ENCODE measurements at places on chromosomes 3 and 15.
A peak's percentile ranks its signal among the peaks of the same experiment; 100 is the strongest.

DNA sequence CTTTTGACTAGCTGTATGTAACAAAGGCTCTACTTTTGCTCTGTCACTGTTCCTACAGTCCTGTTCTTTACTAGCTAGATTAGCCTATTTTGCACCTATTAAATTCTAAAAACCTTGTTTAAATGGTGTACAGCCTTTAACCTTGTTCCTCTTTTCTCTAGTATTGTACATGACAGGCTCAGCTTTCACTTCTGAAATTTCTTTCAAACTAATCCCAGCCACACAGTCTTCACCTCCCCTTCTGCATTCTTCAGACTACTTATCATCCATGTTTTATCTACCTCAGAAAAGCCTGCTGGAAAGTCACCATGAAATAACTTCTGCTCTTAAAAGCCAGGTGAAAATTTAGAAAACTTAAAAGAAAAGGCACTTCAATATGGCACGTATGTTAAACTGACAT is 122.4 kb downstream of the NECTIN3 start:
- DNase-seq = no peak

GRCh38 chr3:196670339-196670738 is 30.8 kb downstream of the NRROS start:
- peak; percentile 76 for DNase-seq

DNA sequence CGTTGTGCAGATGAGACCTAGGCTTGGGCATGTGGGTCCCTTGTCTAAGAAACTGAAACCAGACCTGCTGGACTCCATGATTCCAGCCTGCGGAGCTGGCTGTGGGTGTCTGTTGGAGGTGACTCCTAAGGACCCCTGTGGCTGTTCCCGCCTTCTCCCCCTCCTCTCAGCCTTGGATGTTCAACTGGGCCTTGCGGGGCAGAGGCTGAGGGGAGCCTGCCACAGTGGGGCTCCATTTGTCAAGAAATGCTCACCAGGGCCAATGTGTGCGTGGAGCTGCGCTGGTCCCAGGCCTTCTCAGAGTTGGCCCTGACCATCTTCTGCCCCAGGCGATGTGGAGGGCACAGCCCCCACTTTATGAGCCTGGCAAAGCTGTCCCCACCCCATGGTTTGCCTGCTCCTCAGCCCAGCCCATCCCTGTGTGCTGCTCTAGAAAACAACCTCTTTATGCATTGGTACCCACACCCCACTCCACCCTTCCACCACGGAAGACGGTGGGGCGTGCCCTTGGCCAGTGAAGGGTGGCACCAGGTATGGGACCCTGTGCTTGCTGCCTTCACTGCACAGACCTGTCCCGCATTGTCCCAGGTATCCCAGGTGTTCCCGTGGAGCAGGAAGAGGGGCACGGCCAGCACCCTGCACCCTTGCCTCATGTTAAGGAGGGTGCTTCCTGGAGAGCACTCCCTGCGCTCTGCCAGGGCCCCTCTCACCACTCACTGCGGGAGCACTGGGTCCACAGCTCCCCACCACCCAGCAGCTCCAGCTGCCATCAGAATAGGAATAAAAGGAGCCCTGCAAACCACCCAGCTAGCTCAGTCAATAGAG is 7.9 kb downstream of the MESP2 start:
- DNase-seq = no peak

- peak; percentile 0 for DNase-seq
These were observed 1.3 kb downstream of the GOLGA8A start for GRCh38 chr15:34436126-34436955.

- no peak for DNase-seq
These were observed 8.8 kb downstream of the SYNM start for GRCh38 chr15:99113547-99114271.

DNA sequence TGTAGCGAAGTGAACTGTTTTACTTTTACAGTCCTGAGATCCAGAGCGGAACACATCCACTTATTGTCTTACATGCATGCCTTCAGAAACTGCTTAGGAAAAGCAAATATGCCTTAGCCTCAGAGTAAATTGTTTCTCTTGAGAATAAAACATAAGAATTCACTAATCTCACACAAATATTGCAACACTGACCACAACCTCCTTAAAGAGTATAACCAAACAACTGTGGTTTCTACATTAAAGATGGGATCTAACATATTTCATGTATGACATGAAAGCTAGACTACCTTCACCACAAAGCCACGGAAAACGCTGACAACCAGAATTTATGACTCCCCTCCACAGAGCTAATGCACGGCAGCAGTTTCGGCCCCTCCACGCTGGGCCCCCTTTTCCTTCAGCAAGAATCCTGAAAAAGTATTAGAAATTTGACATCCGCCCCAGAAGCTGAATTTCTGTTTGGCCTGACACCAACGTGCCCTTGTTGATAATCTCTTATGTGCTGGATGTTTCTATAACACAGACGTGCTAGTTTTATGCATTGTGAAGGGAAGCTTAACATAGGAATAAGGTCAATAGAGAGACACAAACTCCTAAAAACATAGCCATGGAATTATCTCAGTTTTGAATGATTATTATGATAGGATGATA is 84.6 kb downstream of the GREM1 start:
- no peak for DNase-seq

DNA sequence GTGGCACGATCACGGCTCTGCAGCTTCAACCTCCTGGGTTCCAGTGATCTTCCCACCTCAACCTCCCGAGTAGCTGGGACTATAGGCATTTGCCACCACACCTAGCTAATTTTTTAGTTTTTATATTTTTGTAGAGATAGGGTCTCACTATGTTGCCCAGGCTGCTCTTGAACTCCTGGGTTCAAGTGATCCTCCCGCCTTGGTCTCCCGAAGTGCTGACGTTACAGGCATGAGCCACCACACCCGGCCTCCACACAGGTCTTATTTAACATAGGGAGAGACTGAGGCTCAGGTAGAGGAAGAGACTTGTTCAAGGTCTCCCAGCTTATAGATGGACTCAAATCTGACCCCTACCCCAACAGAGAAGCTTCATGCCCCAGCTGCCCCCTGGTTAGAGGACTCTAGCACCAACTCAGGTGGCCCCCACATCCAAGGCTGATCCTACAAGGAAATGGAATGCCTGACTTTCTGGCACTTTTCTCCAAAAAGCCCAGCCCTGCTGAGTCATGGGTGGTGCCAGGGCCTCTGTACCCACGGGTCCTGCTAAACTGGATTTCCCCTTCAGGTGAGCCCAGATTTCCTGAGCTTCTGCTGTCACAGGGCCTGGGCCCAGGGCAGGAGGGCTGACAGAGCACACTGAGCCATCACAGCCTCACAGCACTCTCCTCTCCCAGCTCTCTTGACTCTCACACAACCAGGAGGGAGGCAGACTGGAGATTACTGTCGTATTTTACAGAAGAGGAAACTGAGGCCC is 5.6 kb downstream of the TMEM40 start:
- no peak for DNase-seq

DNA sequence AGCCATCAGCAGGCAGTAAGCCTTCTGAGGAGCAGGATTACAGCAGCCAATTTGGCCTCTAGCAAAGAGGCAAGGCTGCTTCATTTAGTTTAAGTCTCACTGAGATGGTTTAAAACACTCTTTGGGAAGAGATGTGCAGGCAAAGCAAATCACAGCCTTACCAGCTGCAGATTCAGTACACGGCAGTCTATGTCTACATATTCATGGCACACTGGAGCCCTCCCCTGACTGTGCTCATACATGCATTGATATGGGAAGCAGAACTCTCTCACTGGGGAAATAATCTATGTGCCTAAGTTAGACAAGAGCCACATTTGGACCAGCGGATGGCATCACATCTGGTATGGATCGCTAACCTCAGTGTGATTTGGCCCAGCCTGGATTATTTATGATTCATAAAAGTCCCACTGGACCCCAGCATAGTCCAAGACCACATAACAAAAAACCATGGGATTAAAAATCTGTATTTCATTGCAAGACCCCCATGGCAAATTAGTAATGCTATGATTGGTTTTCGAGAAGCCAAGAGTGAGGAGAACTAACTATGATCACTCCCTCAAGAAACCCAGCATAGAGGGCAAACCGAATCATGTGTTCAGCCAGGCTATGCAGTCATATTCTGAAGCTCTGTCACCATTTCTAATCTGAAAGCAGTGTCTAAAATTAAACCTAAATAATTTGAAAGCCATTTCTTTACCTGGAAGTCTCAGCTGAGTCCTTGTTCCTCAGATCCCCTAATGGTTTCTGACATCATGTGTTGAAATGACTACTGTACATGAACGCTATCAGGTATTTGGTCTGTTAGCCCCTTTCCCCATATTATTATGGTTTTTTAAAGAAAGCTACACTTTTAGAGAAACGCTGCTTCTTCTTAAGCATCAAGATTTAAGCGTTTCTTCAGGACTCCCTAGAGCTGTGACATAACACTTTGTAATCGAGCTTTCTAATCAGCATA is 1.2 kb downstream of the PRICKLE2 start:
- no peak for DNase-seq

- peak; percentile 6 for DNase-seq
These were observed 303.9 kb upstream of the RASGRP1 start for GRCh38 chr15:38868326-38869114.

- DNase-seq = no peak
These were observed 32.1 kb upstream of the GOLGB1 start for GRCh38 chr3:121781611-121782010.

DNA sequence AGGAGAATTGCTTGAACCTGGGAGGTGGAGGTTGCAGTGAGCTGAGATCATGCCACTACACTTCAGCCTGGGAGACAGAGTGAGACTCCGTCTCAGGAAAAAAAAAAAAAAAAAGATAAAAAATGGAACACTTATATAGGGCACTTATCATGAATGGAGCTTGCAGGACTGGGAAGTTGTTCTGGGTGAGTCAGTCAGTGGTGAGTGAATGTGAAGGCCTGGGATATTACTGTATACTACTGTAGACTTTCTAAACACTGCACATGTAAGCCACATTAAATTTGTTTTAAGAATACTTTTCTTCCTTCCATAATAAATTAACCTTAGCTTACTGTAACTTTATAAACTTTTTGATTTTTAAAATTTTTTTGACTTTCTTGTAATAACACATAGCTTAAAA is 59.8 kb downstream of the SFMBT1 start:
- DNase-seq = peak; percentile 45

DNA sequence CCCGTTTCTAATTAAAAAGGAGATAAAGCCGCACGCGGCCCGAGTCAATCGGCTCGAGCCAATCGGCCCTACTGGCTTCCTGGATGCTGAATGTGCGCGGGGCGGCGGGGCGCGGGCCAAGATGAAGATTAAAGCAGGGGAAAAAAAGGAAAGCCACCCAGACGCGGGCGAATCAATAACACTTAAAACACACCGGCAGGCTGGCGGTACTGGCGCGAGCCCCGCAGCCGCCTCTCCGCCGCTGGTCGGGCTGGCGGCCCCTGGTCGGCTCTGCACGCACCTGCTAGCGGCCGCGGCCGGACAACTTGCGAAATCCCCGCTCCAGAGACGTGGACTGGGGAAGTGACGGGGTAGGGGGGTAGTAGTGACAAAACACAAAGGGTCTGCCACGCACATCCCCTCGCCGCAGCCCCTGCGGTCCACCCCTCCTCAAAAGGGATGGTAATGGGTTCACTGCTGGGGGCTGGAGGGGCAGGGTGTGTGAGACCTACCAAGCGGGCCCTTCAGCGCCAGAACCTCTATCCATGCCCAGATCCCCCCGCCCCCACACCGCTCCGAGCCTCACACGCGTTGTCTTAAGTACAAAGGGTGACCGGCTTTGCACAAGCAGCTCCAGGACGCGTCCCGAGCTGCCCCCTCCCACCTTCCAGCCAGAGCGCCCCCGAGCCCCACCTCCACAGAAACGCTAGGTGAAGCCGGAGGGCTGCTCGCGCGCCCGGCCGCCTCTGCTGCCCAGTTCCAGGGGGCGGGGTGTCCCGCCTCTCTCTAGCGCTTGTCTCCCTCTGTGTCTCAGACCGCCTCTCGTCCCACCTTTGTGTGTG is 1.4 kb downstream of the WNT7A start:
- DNase-seq = no peak

DNA sequence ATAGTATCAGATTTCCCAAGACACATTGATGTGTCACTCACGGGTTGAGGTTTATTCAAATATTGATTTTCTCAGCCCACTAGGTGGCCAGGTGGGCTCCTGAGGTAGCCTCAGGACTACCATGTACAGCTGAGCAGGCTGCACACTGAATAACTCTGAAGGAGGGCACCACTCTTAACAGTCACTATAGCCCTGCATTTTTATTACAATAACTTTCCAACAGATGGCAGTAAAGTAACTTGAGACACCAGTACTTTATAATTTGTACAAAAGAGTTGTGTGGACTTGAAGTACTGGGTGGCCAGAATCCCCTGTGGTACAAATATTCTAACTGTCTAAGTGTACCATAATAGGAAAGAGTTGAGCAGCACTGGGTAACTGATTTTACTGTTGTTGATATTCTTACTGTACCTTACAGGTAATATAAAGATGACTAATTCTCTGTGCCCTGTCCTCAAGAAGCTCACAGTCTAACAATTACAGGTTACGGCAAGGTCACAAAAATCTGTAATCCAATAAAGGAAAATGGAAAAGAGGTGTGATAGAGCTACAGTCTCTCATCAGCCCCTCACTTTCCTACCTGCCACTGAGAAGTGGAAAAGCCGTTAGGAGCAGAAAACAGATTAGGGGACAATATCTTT is 76.0 kb downstream of the ETFA start:
- peak; percentile 14 for DNase-seq

DNA sequence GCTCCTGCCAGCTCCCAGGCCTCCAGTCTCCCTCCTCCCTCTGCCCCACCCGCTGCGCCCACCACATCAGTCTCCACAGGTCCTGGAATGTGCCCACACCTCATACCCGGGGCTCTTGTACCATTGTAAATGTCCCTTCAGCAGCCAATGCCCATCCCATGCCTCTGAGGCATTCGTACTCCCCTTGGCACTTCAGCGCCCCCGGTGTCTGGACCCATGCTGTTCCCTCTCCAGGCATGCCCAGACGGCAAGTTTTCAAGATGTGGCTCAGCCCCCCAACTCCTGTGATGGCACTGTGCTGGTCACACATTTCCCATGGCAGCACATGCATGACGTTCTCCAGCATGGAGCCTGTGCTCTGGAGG is 13.3 kb downstream of the PLXND1 start:
- no peak for DNase-seq

GRCh38 chr15:99139276-99139675 is 34.4 kb downstream of the SYNM start:
- DNase-seq = no peak

DNA sequence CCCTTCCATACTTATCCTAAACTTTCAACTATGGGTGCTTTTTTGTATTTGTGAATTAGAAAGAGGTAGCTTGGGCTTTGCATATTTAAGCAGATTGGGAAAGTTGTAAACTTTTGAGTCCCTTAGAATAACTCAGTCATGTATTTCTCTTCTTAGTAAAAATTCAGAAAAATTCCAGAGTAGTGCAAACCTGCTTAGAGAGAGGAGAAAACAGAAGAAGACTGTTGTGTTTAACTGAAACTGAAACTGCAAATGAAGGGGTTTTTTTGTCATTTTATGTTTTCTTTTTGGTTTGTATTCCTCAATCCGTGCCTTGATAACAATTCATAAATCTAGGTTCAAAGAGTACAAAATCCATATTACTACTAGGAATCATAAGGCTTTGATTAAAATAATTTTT is 31.3 kb downstream of the CD200 start:
- no peak for DNase-seq

- no peak for DNase-seq
These were observed 135.6 kb downstream of the TPRA1 start for GRCh38 chr3:127454968-127455367.
